Femur (tissue), 1 donor: ENCODE measurements at places on chromosomes 5 and 9.

- DNase-seq, result no peak
Measured at GRCh38 chr5:62465985-62466925, 53.7 kb downstream of the IPO11 start.

GRCh38 chr9:116599342-116599884 lies 87.7 kb upstream of the TRIM32 start:
- DNase-seq, result no peak

GRCh38 chr9:18499062-18499461 lies 25.1 kb downstream of the ADAMTSL1 start:
- no peak for DNase-seq

DNA sequence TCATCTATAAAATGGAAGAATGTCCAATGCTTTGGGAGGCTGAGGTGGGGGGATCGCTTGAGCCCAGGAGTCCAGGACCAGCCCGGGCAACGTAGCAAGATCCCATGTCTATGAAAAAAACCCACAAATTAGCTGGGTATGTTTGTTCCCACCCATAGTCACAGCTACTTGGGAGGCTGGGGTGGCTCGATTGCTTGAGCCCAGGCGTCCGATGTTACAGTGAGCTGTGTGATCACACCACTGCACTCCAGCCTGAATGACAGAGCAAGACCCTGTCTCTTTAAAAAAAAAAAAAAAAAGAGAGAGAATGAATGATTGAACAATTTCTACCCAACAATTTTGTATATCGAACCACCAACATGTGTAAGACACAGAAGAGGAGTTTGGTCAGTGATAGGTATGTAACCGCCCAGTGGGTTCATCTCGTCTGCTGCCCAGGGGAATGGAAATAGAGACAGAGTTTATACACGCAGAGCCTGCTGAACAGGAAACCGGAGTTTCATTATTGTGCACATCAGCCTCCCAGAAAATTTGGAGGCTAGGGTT lies 26.2 kb upstream of the ERGIC1 start:
- DNase-seq, result no peak

DNA sequence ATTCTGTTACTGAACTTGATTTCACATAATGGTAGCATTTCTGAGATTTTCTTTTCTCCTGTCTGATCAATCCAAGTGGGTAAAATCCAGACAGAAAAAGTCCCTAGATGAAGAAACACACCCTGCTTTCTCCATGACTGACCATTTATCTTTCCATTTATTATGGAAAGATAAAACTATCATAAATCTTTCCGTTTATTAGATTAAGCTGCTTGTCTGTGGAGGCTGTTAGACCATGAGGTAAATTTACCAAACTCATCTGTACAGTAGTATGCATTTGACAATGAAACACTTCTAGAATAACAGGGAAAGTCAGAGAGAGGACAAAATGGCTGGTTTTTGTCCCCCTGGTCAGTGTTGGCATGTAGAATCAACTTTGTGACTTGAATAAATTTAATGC lies 491.2 kb upstream of the SEMA6A start:
- no peak for DNase-seq

- DNase-seq, result no peak
Measured at GRCh38 chr9:134071149-134071548, 3.3 kb upstream of the BRD3 start.

DNA sequence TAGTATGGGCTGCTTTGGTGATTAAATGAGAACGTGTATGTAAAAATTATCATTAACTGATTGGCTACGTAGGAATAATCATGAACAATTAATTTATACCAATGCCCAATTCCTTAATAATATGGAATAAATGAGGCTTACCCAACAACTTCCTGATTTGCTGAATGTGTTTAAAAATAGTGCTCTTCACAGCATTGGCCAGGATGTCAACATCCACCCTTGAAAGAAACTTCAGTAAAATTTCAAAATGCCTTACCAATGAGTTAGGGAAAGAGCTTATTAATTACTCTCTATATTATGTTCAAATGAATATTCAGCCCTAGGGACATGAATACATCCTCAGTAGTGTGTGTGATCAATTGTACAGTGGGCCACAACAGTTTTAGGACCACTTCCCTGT lies 401.4 kb downstream of the PSAT1 start:
- DNase-seq, result no peak
